ENCODE measurements at places on chromosomes 6 and 20. TPM values are rescaled to one million over a fixed set of nuclear protein-coding genes. Genes with fewer than 3 reads are reported as not detected.

Gene VGLL2
- total RNA-seq = not detected

Gene MLIP
- total RNA-seq = not detected

Gene CLIC1
- total RNA-seq = 509 TPM

Gene SPATA25
- total RNA-seq = 0.83 TPM

Gene ECT2L
- total RNA-seq = not detected

Measured in A549 treated with ZK216348 at 1 μM for 4 hours (cell line).